CD14-positive monocyte (primary cell): ENCODE measurements at places on chromosomes 6 and 20.

GRCh38 chr6:43718387-43719105, 31.0 kb upstream of the MRPS18A start:
- DNase-seq: no peak

DNA sequence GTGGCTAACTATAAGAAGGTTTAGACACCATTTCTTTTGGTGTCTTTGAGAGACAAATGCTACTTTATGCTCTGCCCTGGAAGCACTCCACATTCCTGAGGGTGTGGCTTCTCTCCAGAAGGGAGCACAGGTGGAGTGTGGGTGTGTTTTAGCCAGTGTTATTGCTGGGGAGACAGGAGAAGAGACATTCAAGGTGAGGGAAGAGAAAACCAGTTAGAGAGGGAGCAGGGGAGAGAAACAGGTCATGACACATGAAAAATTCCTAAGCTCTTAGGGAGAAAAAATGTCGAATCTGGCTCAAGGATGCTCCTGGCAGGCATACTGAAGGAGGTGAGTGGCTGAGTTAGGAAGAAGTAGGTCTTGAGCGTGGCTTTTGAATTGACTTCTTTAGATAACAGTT, 292.8 kb downstream of the CLIC5 start:
- no peak for DNase-seq

GRCh38 chr6:132937466-132937906, 123.1 kb downstream of the RPS12 start:
- DNase-seq: no peak

GRCh38 chr6:29552512-29553051, 7.0 kb downstream of the UBD start:
- DNase-seq: peak; percentile 51

- DNase-seq: no peak
Measured at GRCh38 chr6:52788478-52788877, 15.1 kb downstream of the GSTA1 start.

GRCh38 chr20:54194724-54195438, 13.0 kb upstream of the PFDN4 start:
- DNase-seq: no peak

DNA sequence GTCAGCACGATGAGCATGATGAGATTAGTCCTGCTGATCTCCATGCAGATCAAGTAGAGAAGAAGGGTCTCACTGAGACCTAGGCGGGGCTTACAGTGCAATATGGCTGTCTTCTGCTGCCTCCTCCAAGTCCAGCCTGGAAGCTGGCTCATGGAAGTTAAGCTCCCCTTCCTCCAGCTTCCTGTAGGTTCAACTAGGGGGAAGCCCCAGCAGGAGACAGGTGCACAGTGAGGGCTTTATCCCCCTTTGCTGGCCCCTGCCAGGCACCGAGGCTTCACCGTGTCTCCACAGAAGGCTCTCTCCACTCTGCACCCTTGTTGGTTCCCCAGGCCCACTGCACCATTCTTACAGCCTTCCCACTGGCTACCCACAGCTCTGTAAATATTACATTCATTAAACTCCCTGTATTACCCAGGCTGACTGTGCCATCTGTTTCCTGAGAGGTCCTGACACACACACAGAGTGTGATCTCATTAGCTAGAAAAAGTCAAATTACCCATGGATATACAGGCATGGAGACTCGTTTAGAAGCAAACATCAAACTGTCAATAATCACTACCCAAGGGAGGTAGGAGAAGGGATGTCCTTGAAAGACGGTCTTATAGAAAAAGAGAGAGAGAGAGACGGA, 90.4 kb downstream of the SLC2A10 start:
- no peak for DNase-seq

- no peak for DNase-seq
Measured at GRCh38 chr6:2485116-2485515, 239.7 kb upstream of the GMDS start.

DNA sequence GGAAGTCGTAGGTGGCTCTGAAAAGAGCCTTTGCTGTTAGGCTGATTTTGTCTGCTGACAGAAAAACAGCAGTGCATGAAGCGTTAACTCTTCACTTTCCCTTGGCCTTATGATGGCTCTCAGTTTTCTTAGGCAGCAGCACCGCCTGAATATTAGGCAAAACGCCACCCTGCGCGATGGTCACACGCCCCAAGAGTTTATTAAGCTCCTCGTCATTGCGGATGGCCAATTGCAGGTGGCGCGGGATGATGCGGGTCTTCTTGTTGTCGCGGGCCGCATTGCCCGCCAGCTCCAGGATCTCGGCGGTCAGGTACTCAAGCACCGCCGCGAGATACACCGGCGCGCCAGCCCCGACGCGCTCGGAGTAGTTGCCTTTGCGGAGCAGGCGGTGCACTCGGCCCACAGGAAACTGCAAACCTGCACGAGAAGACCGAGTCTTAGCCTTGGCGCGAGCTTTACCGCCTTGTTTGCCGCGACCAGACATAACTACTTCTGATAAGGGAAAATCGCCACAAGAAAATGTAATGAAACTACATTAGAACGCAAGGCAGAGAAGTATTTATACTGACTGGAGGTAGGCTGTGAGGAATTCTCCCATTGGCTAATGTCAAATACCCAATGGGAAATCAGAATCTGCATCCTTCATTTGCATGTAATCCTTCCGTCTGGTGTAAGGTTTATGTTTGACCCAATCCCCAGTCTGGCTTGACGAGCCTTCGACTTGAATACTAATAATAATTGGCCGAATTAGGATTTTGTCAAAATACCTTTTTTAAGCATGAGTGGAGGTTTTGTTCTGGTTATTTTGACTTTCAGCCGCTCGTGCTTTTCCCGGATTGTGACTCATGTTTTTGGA, 53.9 kb upstream of the HFE start:
- DNase-seq: peak; percentile 82

DNA sequence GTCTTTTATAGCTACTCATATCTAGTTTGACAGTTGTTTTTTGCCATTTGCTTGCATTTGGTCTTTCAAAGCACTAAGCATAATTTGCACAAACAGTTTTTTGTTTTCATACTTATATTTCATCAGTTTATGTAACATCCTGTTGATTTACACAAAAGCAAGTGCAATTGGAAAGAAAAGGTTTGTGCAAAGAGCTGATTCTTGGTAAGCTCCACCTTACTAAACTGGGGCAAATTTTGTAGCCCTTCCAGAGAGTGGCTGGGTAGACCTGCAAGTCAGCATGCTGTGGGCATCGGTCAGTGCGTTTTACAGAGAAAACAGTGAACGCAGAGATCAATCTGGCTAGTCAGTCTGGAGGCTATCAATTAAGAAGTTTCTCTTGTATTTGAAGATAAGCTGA, 34.5 kb downstream of the TXLNB start:
- DNase-seq: no peak

GRCh38 chr20:19785173-19785982, 27.3 kb downstream of the RIN2 start:
- DNase-seq: peak; percentile 31

DNA sequence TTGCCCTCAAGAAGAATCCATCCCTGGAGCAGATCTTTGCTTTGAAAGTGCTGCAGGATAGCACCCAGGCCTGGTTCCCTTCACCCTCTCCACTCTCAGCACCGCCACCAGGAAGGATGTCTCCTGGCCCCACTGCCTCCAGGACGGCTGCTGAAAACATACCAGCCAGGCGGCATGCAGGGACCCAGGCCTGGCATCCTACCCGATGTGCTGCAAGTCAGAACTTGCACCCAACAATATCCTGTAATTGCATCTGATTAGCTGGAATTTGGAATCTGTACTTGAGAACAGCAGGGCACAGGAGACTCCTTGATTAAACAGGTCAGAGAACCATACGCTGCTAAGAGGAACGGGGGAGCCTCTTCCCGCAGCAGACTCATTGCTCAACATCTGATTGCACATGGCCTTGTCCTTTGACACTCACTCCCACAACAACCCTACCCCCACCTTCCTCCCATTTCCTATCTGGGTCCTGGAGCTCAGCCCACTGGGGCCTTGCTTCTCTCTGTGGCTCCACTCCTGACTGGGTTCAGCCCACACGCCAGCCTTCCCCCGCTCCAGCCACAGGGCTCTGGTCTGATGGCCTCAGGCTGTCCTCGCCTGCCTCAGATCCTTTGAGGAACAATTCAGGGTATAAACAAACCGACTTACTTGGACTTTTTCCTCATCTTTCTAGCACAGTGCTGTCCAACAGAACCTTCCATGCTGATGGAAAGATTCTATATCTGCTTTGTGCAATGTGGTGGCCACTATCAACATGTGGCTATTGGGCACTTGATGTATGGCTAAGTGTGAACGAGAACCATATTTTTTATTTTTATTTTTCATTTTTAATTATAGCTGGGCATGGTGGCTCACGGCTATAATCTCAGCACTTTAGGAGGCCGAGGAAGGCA, 78.0 kb downstream of the FGD2 start:
- peak; percentile 86 for DNase-seq

- DNase-seq: no peak
Measured at GRCh38 chr6:130929036-130929678, 102.0 kb downstream of the SMLR1 start.

GRCh38 chr6:7270320-7271204, 42.4 kb downstream of the SSR1 start:
- DNase-seq: no peak

DNA sequence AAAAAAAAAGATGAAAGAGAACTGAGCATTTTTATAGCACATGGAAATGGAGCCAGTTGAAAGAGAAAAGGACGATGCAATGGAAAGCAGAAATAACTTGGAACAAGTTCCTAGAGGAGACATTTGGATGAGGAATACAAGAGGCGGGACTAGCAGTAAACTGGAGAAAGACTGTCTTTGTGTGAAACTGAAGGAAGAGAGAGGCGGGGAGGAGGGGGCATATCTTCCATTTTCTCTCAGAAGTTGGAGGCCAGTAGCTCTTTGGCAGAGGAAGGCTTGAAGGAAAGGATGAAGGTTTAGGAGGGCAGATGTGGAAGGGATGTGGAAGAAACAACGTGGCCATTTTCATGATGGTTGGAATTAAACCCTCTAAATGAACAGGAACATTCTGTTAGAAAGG, 33.0 kb upstream of the ADGRF1 start:
- no peak for DNase-seq

- no peak for DNase-seq
Measured at GRCh38 chr20:32190616-32191415, 16.7 kb downstream of the PLAGL2 start.

DNA sequence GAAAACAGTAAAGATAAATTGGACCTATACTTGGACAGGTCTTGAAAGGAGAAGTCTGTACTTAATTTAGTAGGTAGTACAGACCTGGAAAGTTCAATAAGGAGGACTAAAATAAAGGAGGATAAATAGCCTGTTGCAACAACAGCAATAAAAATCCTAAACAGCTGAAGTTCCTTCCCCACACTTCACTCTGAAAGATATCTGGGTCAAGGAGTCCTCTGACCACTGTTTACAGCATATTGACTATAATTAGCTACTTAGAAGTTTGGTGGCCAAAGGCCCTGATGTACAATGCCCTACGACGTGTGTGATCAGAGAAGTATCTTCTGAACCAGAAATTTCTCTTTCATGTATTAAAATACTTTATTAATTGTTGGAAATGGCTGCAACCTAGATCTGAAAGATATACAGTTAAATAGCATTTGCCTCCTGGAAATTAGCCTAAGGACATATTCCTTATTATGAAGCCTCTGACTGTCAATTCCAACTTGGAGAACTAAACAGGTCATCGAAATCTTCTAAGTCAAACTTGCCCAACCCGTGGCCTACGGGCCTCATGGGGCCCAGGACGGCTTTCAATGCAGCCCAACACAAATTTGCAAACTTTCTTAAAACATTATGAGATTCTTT, 82.8 kb downstream of the KIF13A start:
- no peak for DNase-seq

GRCh38 chr20:3710703-3711483, 1.5 kb downstream of the SIGLEC1 start:
- peak; percentile 42 for DNase-seq

GRCh38 chr6:108609276-108609769, 48.6 kb downstream of the FOXO3 start:
- DNase-seq: no peak

DNA sequence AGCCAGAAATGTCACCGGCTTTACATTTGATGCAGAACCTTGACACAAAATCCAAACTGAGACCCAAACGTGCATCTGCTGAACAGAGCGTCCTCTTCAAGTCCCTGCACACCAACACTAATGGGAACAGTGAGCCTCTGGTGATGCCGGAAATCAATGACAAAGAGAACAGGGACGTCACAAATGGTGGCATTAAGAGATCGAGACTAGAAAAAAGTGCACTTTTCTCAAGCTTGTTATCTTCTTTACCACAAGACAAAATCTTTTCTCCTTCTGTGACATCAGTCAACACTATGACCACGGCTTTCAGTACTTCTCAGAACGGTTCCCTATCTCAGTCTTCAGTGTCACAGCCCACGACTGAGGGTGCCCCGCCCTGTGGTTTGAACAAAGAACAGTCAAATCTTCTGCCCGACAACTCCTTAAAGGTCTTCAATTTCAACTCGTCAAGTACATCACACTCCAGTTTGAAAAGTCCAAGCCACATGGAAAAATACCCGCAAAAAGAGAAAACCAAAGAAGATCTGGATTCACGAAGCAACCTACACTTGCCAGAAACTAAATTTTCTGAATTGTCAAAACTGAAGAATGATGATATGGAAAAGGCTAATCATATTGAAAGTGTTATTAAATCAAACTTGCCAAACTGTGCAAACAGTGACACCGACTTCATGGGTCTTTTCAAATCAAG, 108.4 kb downstream of the RTN4IP1 start:
- DNase-seq: peak; percentile 85
